ENCODE measurements at places on chromosomes 2 and 18.

DNA sequence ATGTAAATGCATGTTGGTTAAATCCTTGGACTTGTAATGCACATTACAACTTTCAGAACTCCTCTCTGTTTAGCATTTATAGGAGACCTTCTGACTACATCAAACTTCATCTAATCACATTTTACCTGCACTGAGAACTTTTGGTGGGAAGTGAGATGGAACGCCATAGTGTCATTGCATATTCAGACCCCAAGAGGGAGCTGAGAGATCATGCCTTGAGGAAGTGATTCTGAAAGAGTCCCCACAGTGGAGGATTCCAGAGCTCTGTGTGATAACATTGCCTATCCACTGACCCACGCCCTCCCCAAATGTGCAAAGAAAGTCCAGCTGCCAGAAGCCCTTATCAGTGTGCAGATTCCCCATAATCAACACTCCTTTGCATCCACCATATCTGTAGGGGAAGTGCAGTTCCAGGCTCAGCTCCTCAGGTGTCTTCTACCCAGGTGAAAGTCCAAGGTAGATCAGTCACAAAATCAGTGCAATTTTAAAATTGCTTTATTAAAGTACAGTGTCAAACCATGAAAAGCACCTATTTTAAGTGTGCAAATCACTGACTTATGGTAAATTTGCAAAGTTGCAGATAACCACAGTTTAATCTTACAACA, 212.4 kb downstream of the RPIA start:
- DNase-seq = no peak

DNA sequence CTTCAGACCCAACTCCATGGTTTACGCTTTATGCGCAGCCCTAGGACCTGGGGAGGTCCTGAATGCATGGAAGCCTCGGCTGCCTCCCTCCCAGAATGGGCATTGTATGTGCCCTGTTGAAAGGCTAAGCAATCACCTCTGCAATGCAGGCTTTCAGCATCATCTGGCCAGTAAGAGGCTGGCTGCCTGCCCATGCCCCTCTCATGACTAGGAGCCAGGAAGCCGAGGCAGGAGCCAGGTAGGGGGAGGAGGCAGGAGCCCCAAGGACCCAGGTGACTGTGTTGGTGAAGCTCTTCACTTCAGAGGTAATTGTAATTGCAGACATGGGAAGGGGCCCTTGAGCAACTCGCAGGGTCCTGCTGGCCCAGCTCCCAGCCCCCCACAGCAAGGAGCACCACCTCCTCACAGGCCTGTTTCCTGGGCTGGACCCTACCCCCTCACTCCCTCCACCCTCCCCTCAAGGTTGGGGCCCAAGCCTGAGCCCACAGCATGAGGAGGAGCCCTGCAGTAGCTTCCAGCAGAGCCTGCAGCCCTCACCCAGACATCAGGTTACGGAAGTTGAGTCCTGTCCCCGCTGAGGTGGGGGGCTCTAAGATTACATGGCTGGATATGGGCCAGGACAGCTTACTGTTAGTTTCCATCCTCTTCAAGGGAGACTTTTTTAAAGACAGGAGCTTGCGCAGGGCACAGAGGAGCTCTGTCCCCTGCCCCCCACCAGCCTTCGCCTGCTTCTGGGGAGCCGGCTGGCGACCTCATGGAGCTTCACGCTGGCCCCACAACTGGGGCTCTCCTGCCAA, 21.9 kb downstream of the CRACDL start:
- no peak for DNase-seq

GRCh38 chr2:179393481-179393880, 128.8 kb upstream of the SESTD1 start:
- no peak for DNase-seq

GRCh38 chr2:25720575-25720974, 47.2 kb upstream of the DTNB start:
- no peak for DNase-seq

- no peak for DNase-seq
These were observed 108.5 kb downstream of the PLB1 start for GRCh38 chr2:28604284-28604843.
